ENCODE measurements at places on chromosomes 5 and 9.

GRCh38 chr5:39102684-39103155 lies 28.5 kb upstream of the RICTOR start:
- no peak for DNase-seq

DNA sequence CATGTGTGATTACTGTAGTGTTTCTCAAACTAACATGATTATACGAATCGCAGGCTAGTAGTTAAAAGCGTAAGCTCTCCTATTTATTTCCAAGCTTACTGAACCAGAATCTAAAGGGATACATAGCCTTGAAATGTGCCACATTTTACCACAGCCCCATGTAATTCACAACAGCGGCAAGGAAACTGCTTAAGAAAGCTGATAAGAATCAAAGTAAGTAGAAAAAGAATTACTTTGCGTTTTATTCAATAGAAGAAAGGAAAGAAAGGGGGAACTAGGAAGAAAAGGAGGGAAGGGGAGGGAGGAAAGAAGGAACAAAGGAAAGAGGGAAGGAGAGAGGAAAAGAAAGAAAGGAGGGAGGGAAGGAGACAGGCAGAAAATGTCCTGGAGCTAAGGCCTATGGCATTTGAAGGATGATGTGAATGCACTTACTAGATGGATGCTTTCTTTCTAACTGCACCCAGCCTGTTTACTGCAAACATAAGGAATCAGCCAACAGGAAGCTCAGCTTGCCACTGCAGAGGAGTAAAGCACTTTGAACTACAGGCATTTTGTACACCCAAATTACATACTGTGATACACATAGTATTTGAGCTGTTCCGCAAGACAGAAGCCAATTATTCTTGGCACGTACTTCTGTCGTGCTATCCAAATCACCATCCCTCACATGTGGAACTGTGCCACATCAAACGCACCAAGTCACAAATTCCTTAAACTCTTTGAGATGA lies 521.7 kb downstream of the RAB3C start:
- no peak for DNase-seq

DNA sequence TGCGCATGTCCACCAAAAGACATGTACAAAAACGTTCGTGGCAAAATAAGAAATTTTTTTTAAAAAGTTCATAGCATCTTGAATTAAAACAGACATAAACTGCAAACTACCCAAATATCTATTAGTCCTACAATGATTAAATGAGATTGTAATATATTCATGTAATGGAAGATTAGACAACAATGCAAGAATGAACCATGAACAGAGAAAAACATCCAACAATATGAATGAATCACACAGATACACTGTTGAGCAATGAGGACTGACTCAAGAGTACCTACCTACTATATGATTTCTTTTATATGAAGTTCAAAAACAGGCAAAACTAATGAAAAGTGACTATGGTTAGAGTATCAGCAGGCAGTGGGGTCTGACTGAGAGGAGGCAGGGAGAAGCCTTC lies 17.9 kb upstream of the CTNNAL1 start:
- DNase-seq: no peak

DNA sequence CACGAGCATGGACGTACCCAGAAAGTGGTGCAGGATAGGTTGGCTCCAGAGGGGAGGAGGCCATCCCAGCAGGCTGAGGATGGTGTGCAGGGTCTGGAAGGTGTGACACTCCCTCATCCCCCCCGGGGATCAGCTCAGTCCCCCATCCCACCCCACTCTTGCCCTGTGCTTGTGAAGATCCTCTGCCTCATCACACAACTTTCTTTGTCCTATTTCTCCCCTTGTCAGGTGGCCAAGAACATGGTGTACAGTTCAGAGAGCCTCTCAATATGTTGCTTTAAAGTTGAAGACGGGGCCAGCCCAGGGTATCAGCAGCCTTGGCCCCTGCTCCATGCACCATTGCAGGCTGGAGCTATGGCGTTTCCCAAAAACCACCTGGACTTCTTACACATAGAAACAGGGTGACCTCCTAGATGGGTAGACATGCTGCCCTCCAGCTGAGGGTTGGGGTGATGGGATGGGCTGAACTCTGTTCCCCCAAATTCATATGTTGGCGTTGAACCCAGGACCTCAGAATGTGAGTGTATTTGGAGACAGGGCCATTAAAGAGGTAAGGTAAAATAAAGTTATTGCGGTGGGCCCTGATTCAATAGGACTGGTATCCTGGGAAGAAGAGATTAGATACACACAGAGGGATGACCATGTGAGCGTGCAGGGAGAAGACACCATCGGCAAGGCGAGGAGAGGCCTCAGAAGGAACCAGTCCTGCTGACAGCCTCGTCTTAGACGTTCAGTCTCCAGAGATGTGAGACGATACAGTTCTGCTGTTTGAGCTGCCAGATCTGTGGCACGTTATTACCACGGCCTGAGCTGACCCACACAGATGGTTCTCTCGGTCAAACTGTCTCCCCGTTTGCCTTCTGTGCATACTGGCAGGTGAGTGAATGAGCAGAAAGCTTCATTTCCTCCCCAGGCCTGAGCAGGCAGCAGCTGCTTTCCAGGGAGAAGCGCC lies 272.5 kb downstream of the GADD45G start:
- no peak for DNase-seq

DNA sequence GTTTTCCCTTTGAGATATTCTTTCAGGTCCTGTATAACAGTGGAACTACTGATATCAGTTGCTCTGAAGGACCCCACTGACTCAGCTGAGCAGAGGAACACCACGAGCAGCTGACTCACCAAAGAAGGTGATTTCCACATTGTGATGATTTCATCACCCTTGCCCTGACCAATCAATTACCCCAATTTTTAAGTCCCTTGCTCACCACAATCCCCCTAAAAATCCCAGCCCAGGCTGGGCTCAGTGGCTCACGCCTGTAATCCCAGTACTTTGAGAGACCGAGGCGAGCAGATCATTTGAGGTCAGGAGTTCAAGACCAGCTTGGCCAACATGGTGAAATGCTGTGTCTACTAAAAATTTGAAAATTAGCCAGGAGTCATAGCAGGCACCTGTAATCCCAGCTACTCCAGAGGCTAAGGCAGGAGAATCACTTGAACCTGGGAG lies 125.3 kb upstream of the ABCA1 start:
- DNase-seq: no peak

- no peak for DNase-seq
Measured at GRCh38 chr9:137511758-137512463, 38.3 kb downstream of the PNPLA7 start.

- DNase-seq: no peak
Measured at GRCh38 chr9:133768859-133769510, 30.8 kb upstream of the SARDH start.

- DNase-seq: no peak
Measured at GRCh38 chr5:153358315-153358976, 132.0 kb upstream of the GRIA1 start.

- DNase-seq: no peak
Measured at GRCh38 chr5:132853790-132854189, 12.5 kb downstream of the GDF9 start.

DNA sequence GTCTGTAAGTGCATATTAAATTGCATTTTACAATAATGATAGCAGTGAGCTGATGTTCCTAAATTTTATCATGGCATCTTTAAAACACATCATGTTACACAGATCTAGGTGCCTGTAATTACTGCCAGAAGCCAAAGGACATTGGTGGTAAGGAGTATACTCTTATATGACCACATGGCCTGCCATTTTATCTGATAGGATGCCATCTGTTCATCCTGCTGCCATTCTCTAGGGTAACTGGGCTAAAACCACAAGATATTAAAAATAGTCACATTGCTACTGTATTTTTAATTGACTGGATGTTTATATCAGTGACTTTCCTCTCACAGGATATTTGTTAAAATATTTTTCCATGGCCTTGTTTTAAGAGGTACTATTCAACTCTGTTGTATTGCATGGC lies 53.1 kb downstream of the HCN1 start:
- DNase-seq: no peak

- DNase-seq: no peak
Measured at GRCh38 chr5:432201-432927, 10.6 kb upstream of the EXOC3 start.

DNA sequence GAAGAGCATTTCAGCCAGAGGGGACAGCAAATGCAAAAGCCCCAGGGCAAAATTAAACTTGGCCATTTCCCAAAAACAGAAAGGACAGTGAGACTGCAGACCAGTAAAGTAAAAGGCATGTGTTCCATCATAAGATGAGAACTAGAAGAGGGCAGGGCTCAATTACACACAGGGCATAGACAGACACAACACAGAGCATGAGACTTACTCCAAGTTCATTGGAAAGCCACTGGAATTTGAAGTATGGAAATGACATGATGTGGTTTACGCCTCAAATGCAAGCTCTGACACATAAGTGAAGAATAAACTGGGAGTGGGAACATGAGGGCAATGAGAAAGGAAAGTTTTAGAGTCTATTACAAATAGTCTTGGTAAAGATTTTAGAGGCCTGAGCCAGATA lies 446.6 kb upstream of the GRIA1 start:
- DNase-seq: no peak

DNA sequence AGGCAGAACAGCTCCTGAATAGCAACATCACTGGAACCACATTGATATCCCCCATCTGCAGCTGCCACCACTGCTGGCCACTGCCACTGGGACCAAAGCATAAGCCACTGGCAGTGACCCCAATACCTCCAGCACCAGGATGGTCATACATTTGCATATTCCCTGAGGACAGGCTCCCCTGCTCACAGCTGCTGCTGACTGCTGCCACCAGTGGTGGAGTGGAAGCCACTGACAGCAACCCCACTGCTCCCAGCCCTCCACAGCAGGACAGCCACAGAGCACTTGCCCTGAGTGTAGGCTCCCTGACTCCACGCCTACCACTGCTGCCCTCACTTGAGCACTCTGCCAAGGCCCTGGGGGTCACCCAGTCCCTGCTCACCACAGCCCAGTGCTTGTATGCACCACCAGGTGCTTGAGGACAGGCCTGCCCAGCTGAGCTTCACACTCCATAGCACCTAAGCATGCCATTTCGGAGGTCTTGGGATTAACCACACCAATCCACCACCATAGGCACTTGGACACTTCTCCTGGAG lies 327.4 kb upstream of the RPS23 start:
- no peak for DNase-seq

DNA sequence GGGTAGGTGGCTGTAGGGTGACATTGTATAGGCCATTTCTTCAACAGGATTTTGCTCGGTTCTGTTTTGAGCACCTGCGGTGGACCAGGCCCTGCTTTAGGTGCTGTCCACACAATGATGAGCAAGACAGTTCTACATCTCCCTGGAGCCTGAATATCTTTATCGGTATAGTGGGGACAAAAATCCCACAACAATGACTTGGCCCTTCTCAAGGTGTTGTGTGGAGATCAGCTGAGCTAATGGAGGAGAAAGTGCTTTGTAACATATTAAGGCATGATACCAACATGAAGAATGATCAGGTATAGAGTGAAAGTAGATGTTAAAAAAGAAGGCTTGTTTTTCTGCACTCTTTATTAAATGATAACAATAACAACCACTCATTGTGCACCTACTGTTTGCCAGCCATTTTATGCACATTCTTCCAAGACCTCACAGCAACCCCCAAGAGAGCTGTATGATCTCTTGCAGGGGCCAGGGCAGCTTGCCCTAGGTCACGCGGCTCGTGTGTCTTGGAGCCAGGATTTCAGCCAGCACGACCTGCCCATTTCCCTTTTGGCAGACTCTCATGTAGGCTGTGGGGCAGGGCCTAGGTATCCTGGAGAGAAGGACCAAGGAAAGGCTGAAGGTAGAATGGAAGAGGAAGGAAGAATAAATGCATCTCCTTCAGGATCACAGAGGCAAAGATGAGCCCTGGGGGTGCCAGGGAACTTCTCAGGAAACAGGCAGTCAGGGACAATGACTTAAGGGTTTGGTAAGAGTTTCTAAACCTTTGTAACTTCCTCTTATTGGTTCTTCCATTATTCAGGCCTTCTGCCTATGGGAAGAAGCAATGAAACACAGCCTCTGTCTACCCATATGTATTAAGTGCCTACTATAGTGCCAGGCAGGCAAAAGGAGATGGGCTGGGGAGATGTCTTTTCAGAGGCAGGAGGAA lies 50.0 kb upstream of the PPARGC1B start:
- no peak for DNase-seq

- DNase-seq: no peak
Measured at GRCh38 chr5:3197304-3198073, 398.1 kb upstream of the IRX1 start.

GRCh38 chr9:75146229-75146628 lies 57.9 kb downstream of the OSTF1 start:
- no peak for DNase-seq

DNA sequence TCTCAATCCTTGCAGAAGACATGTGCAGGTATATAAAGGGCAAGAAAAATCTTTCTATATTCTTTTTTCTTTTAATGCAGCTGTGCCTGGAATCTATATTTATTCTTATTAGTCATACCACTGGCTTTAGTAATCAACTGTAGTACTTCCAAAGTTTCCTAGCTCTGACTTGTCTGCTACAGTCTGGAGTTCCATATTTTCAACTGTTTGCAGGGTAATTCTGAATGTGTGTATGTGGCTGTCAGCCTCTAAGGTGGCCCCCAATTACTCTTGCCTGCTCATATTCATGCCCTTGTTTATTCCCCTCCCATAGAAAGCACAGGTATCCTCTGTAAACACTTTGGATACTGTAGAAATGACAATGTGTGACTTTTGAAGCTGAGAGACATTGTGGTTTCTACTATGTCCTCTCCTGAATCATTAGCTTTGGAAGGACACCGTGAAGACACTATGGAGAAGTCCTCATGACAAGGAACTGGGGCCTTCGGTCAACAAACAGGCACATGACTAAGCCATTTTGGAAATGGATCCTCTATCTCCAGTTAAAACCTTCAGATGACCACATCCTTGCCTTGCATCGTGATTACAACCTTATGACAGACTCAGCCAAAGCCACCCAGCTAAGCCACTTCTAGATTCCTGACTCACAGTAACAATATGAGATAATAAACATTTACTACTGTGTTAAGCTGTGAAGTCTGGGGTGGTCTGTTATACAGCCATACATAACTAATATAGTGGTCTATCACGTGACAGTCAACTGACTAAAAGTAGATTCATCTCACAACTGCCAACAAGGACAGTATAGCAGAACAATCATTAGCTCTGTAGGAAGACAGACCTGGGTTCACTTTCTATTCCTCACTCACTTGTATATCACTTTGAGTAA lies 49.5 kb upstream of the SUSD1 start:
- DNase-seq: no peak

- DNase-seq: no peak
Measured at GRCh38 chr9:86352440-86353077, 1.7 kb downstream of the TUT7 start.

GRCh38 chr9:80485420-80486250 lies 913.9 kb downstream of the TLE4 start:
- no peak for DNase-seq

- DNase-seq: no peak
Measured at GRCh38 chr5:154316223-154316935, 125.8 kb downstream of the GALNT10 start.

- DNase-seq: no peak
Measured at GRCh38 chr5:156431956-156432829, 105.2 kb downstream of the SGCD start.

DNA sequence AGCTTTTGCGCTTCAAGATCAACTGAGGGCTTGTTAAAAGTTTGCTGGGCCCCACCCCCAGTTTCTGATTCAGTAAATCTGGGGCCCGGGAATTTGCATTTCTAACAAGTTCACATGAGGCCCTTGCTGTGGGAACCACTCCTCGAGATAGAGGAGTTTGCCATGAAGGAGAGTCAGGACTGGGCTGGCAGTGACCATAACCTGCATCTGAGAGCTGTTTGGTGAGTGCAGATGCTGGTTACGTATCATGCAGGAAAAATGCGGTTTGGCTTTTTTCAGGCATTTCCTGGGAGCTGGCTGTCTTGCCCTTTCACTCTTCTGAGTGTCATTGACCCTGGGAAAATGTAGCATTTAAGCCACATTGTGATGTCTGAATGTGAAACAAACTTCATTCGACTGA lies 9.4 kb upstream of the ANGPTL2 start:
- no peak for DNase-seq
